AG09309 (cell line): ENCODE measurements at places on chromosomes 6 and 20.

GRCh38 chr20:58438970-58439808, 50.2 kb downstream of the VAPB start:
- no peak for DNase-seq

DNA sequence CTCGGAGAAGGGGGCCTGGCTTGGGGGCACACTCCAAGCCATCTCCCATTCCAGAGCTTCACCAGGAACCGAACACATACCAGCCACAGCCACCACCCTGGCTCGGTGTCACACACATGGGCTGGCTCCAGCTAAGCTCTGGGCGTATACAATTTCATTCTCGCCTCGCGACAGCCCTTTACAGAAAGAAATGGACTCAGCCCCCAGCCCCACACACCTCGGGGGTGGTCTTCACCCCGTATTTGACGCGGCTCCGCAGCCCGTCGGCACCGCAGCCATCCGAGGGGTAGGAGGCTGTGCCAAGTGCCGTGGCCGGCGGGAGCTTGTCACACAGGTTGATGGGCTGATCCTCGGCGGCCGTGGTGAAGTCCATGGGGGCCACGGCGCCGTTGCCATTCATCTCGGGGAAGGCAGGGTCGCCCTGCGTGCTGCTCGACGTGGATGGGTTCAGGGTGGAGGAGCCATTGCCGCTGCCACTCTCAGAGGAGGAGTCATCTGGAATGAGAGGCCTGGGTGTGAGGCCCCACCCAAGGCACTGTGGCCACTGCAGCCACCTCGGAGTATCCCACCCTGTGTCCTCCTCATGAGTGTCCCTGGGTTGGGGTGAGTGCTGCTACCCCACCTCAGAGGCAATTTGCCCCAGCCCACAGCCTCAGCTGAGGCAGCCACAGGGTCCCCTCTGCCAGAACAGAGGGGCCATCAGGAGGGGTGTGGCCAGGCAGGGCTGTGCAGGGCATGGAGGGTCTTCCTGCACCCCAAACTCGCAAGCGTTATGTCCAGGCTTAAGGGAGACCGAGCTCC, 98.0 kb downstream of the ASXL1 start:
- no peak for DNase-seq

GRCh38 chr20:64233725-64234124, 21.8 kb upstream of the PCMTD2 start:
- DNase-seq: no peak

GRCh38 chr6:27874016-27874415, 38.2 kb downstream of the OR2B2 start:
- no peak for DNase-seq

- no peak for DNase-seq
Observed at GRCh38 chr6:52577022-52577777, at the start of gene TRAM2. Gene TRAM2, minus strand, starts transcription at chr6:52577060. Its CDS starts 145 bp downstream, at chr6:52576915.

- no peak for DNase-seq
Observed at GRCh38 chr6:15897063-15897876, 231.6 kb upstream of the MYLIP start.

DNA sequence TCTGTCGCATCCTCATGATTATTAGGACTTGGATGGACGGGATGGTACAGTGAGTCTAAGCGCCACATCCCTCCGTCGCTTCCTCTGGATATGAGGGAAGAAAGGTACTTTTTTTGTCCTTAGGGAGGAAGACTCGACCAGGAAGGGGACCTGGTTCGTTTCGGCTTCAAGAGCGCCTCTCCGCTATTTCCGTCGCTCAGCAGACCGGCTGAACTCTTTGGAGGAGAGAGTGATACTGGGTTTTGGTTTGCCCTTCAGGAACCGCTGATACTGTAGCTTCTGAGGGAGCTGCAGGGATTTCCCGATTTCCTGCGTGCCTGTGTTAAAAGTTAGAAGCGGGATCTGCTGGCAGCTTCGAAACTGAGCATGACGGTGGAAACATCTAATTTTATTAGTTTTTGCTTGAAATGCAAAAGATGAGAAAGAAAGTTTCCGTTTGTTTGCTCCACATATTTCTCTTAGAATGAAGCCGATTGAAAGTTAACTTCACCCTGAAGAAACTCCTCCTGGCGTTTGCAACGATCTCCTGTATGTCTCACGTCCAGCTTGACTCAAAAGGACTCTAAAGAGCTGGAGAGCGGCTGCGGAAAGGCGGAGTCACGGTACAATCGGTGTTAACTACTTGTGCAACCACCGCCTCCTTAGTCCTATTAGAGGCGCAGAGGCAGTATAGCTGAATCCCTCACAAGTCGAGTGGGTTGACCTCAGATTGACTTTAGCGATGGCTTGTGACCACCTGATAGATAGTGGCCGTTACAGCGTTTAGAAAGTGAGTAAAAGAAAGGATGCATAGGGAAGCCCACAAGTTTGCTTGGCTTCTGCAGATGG, 129.4 kb downstream of the TRIM27 start:
- DNase-seq: no peak

DNA sequence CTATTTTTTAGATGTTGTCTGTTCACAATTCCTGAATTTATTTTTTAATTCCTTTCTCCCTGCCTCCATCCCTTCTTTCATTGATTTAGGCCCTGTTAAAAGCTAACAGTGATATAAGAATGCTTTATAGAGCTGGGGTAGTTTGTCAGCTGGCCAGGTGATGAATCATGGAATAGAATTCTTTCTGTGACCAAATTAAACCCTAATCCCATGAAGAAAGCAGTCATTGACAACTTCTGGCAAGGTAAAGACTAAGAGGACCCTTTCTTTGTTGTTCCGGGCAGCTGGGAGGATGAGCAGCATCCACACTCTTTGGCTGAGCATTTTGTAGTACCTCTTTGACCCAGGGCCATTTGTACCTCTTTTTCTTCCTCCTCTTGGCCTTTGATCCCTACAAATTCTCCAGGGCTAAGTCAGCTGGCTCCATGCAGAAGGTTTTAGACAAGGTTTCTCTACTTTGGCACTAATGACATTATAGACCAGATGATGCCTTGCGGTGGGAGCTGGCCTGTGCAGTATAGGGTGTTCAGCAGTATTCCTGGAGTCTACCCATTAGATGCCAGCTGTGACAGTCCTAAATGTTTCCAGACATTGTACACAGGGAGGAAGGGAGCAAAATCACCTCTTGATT, 102.9 kb downstream of the SLX4IP start:
- no peak for DNase-seq

DNA sequence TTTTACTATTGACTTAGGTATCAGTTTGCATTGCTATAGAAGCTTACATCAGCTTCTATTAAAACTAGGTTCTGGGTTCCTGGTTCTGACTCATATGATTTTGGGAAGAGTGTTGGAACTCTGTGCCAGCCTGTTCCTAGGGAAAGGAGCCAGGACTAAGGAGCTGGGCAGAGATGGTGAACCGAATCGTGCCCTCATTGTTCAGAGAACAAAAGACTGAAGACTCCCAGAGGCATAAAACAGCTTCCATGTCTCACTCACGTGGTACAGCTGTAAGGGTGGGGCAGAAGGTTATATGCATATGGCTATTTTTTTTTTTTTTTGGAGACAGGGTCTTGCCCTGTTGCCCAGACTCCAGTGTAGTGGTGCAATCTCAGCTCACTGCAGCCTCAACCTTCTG, 89.1 kb upstream of the THBS2 start:
- no peak for DNase-seq

DNA sequence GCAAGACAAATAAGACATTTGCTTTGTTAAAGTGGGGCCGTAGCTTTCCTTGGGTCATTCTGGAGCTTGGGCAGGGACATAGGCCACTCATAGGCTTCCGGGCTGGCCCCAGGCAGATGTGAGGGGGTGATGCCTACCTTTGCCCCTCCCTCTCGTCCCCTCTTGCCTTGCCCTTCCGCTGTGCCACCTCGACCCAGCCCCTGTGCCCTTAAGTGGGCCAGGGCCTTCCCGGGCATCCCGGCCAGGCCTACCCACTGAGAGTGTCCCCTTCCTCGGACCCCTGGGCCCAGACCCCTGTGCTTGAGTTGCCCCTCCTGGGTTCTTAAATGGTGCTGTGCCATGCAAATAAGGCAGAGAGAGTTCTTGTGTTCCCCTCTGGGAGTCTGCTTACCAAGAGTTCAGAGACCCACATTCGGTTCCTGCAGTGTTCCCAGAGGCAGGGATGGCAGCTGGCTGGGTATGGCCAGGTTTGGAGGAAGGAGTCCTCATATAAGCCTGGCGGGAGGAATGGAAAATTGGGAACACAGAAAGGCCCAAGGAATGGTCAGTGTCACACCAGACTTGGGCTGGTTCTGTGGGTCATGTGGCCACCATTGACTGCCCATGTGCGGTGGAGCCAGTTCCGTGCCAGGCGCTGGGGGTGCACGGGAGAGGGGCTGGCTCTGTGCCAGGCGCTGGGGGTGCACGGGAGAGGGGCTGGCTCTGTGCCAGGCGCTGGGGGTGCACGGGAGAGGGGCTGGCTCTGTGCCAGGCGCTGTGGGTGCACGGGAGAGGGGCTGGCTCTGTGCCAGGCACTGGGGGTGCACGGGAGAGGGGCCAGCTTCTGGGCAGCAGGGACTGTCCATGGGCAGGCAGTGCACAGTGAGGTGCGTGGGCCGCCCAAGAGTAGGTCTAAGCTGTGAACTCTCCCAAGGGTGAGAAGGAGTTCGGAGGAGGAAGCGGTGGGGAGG, 173.5 kb upstream of the SNX9 start:
- DNase-seq: no peak

DNA sequence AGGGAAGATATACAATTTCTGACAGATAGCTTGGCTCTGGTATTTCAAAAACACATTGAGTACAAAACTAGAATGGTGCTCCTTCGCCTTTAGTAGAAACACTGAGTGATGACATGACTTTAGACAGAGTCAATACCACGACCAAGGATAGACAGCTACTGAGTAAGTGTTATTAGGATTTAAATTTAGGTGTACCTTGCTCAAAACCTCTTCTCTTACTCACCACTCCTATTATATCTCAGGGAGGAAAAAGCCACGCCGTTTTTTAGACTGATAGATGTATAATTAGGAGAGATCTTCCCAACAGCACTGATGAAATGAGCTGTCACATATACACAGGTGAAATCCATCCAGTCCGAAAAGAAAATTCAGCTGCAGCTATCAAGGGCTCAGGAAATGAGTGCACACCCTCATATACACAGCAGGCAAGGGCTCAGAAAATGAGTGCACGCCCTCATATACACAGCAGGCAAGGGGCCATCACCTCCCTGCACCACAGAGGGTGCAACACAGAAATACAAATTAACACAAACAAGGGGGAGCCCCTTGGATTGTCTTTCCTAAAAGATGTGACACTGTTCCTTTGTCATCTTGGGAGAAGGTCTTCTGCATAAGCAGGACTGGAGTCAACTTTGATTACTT, 53.7 kb downstream of the LYRM4 start:
- no peak for DNase-seq

GRCh38 chr6:54541541-54541940, 233.3 kb downstream of the TINAG start:
- DNase-seq: no peak

DNA sequence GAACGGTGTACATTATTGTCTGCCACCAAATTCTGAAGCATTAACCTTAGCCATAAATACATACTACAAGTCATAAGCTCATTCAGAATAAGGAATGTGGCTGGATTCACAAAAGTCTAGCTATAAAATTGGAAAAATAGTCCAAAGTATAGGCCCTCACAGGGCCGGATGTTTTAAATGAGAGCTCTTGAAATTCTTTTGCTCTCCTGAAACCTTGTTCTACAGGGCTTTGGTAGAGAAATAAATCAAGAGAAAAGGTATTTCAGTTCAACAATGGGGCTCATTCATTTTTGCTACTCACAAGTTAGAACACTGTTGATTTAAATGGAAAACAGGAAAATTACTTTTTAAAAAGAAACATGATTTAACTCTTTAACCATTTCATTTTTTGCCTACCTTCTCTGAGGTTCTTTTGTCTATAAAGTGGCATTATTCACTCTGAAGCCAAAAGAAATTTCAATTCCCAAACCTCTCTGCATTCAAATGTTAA, 58.0 kb downstream of the PREP start:
- DNase-seq: no peak

DNA sequence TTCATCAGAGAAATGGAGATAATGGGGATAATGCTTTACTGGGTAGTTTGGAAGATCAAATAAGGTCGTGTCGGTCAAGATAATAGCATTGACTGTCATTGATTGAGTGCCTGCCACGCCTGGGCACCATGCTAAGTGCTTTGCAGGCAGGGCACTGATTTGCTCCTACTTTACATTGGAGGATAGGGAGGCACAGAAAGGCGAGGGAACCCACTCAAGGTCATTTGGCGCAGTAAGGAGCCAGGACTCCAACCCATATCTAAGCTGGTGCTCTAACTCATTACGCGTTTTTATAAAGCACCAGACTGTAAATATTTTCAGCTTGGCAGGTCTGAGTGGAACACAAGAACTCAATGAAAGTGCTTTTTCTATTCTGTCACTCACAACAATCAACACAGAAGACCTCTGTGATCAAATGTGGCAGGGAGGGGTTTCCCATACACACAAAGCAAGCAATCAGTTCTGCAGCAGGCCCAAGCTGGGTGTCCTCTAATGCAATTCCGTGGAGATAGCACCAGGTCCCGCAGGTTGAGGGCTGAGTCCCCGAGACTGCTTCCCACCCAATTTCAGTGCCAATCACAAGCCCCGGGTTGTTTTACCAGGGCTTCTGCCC, 373.6 kb downstream of the CDH26 start:
- no peak for DNase-seq

DNA sequence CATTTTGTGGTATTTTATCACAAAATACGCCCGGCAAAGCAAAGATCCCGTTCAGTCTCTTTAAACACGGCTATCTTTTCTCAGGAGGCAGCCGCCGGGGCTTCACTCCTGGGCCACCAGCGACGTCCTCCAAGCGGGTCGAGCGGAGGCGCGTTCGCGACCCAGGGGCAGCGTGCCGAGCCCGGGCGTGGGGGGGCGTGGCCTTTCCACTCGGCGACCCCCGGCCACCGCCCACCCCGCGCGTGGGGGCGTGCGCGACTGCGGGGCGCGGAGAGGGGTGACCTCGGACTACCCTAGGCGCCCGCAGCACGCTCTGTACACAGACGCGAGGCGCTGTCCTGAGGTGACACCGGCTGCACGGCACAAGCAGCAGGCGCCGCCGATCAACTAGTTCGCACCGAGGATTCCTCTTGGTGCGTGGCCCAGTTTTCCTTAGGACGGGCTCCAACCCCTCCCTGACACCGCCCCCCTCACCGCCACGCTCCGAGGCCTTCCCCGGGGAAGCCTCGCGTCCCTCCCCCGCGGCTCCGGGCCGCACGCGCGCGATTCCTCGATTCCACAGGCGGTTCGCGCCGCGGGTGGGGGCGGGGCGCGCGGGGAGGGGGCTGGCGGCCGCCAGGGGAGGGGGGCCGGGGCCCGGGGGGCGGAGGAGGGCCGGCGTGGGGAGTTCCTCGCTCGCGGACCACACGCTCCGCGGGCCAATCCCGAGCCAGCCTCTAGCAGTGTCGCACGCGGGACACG, 1.1 kb upstream of the JARID2 start:
- no peak for DNase-seq
